ENCODE measurements at places on chromosomes 4 and X.
A peak's percentile ranks its signal among the peaks of the same experiment; 100 is the strongest.

GRCh38 chrX:45667666-45668065 is 467.0 kb upstream of the DIPK2B start:
- no peak for DNase-seq

DNA sequence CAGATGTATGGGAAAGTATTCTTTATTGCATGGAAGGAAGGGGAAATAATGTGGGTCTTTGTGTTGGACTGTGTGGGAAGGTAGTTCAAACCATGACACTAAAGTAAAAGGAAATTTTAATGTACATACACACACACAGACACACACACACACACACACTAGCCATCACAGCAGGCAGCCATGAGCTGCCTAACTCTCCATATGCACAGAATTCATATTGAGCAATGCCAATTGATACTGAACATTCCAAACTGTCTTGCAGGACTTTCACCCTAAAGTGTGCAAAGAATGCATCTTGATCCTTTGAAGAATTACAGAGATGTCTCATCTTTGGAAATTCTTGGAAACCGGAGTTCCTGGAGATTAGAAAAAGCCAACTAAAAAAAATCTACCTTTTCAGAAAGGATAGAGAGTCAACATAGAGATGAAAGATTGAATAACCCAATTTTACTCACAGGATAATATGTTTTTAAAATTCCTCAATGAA is 120.6 kb upstream of the MBNL3 start:
- DNase-seq: no peak

DNA sequence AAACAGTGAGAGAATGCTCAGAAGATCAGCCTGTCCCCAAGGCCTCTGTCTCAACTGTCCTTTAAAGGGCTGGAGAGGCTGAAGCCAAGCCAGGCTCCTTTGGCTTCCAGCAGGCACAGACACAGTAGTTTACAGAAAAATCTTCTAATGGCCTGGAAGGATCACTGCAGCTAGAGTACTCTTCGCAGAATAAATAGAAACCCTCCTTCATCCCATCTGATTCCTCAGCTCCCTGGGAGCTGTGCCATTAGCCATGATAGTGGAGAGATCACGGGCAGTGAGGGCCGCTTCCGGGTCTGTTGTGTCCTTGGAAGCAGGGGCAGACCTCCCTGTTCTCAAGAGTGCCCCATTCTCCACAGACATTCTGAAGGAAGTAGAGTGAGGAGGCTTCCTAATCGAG is 63.1 kb downstream of the CCNI start:
- no peak for DNase-seq

GRCh38 chr4:70734168-70734954 is 12.6 kb downstream of the RUFY3 start:
- DNase-seq: peak; percentile 14

GRCh38 chrX:67622053-67622585 is 78.3 kb downstream of the AR start:
- DNase-seq: no peak

Measured in stimulated activated CD4-positive, alpha-beta T cell treated with anti-CD3 and anti-CD28 coated beads, Interleukin-15, amount 100 ng/mL, for 48 hours (primary cell).